C1 segment of cervical spinal cord (tissue), 14 donors: ENCODE measurements at places on chromosomes 3 and 15.

DNA sequence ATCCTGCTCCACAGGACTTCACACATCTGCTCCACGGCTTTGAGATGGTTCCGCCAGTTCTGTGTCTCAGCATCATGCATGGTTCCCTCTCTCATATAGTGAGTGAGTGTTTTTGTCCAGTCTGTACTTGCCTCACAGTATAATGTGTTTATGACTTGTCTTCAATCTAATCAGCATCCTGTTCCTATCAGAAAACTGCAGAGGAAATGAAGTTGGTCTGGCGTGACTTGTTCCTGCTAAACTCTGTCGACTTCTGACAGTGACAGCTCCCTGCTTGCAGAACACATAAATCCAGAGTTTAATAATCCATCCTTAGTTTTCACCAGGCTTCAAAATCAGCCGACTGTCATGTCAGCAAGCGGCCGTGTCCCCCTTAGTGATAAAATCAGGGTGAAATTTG, 222.3 kb downstream of the SLCO3A1 start:
- no peak for DNase-seq

DNA sequence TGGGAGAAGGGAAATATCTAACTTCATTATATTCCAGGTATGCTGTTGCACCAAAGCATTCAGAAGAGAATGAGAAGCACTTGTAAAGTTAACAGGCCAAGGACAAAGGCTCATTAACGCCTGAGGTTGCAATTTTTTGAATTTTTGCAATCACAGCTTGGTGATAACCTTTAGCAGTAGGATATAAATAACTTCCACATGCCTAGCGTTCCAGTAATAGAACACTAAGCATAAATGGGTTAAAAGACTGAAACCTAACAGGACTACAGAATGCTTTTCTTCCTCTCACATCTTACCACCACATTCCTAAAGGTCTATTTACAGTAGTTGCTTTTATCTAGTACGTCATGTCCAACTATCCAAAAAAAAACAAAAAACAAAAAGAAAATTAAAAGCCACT, 57.4 kb upstream of the IMPG2 start:
- no peak for DNase-seq

GRCh38 chr3:127009531-127009930, 26.6 kb downstream of the PLXNA1 start:
- DNase-seq, result no peak

GRCh38 chr3:183247011-183247589, 6.0 kb upstream of the B3GNT5 start:
- DNase-seq, result no peak

DNA sequence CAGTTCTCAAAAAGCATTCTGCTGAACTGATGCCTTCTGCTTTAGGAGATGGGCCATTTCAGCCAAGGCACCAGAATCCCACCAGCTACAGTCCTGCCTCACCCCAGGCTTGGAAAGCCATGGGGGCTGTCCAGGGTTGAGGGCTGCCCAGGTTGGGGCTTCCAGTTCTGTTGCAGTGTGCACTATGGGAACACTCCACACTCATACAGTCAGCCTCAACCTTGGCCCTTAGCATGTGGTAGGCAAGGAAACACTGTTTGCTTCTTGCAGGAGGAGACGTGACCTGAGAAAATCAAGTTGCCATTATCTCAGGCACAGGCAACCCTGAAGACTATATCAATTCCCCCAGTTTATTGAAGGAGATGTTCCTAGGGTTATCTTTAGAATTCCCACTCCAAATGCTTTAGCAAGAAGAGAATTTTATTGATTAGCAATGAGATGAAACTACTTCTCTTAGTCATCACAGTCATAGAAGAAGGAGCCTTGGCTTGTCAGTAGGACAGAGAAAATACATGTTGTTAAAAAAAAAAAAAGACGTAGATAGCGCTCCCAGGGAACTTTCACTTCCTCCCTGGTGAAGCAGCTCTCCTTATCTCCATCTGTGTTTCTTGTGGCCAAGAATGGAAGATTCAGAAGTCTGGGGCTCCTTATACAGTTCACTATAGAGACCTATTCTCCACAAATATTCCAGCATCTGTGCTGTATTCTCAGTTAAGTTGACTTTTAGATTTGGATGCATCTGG, 38.3 kb upstream of the IL12A start:
- DNase-seq, result no peak

DNA sequence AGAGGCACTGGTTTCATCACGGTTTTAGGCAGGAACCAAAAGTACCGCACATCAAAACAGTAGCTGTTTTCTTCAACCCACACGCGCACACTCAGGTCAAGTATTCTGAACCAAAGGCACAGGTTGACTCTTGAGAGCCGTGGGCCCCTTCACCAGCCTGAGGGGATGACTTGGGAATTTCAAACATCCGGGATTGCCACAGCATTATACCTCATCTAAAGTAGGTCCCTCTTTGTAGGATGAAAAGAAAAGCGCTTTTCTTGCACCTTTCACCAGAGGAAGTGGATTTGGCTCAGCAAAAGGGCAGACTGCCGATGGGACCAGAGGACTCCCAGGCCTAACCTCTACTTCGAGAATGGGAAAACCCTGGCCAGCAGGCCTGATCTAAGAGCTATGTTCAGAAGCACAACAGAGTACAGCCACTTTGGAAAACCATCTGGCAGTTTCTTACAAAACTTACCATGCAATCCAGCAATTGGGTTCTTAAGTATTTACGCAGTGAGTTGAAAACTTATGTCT, 88.2 kb upstream of the PROK2 start:
- DNase-seq, result no peak

- no peak for DNase-seq
Observed at GRCh38 chr3:111285694-111286093, 214.1 kb downstream of the NECTIN3 start.

DNA sequence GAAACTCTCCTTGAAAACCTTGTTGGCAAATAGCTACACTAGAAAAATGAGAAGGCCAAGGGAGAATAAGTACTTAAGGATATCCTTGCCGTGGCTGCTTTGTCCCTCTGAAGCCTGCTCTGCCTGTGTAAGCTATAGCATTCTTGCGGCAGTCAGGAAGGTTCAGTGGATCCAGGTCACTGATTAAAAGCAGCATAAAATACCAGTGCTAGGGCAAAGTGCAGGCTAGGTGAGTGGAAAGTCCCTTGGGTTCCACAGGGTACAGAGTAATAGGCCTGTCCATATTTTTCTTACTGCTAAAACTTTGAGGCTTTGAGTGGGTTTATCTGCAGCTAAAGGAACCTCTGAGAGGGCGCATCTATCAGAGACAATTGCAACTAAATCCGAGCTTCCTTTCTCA, 10.3 kb downstream of the CXCR6 start:
- DNase-seq, result no peak

GRCh38 chr15:58260205-58260724, 122.1 kb downstream of the AQP9 start:
- no peak for DNase-seq

- DNase-seq, result peak; percentile 20
Observed at GRCh38 chr15:64046421-64047153, at the start of gene DAPK2. DAPK2 (minus strand) TSS chr15:64046485; CDS start chr15:64040261, 6,224 bp downstream.

DNA sequence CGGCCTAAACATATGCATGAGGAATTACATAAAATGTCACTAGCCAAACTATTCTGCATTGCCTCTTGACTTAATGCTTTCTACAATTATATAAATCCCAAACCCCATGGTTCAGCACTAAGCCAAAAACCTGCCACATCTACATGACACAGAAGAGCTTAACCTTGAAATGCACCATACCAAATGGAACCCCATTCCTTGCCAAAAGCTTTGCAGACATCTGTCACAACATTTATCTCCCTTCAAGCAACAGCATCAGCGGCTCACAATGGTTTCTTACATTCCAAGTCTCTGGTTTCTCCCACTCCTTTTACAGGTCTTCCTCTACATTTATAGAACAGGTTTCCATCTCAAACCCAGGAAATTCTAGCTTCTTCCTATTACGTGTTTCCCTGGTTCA, 58.4 kb upstream of the GYG1 start:
- DNase-seq, result no peak

GRCh38 chr3:41674449-41674848, 287.5 kb downstream of the ULK4 start:
- DNase-seq, result no peak

DNA sequence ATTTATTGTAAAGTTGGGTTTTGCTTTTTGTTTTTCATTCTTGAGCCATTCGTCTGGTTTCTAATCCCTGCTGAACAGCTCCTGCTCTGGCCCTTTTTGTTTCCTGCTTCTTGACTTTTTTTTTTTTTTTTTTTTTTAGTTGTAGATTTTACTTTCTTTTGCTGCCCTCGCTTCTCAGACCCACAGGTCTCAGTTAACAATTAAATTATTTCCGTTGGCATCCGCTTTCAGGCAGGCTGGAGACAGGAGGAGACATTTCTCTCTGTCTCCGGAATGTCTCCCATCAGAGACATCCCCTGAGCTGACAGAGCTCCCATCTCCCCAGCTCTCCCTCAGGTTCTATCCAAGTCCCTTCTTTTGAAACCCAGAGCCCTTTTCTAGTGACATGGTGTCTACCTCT, 68.6 kb downstream of the SLC6A6 start:
- DNase-seq, result no peak

DNA sequence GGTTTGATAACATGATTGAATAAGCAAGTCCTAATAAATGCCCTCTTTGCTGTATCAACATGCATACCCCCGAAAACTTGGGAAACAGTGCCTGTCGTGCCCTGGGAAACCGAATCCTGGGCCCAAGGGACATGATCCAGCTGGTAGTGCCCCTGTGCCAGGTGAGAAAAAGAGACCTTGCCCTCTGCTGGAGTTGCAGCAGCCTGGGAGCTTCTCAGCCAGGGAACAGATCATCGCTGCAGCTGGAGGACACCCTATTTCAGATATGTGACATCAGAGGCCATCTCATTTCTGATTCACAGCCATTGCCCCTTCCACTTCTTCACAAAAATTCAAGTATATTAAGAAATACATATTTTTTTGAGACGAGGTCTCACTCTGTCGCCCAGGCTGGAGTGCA, 32.3 kb downstream of the STOML1 start:
- no peak for DNase-seq

GRCh38 chr3:160472344-160472743, 22.8 kb upstream of the TRIM59 start:
- no peak for DNase-seq

DNA sequence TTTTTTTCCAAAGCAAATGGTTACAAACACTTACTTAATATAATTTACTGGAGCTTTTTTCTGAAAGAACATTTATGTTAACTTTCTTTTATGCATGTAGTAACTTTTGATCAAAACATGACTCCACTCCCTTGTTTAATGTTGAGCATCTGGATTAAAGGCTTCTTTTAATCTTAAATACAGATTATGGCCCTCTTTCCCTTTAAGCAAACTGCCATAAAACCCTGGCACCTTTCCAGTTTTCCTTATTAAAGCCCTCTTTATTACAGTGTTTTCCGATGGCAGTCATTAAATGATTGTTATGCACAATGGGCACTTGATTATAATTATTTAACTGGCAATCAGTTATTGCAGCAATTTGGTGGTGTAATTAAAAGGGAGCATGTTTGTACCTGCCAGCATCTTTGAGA, 167.0 kb downstream of the VGLL4 start:
- no peak for DNase-seq

- DNase-seq, result no peak
Observed at GRCh38 chr3:13822042-13822441, 57.8 kb downstream of the WNT7A start.

GRCh38 chr3:177307391-177307790, 110.1 kb upstream of the TBL1XR1 start:
- DNase-seq, result no peak

GRCh38 chr3:88535563-88535962, 385.8 kb downstream of the C3orf38 start:
- no peak for DNase-seq

GRCh38 chr15:69557707-69558409, 105.2 kb downstream of the RPLP1 start:
- no peak for DNase-seq

GRCh38 chr3:58722561-58722960, 56.0 kb upstream of the FAM3D start:
- no peak for DNase-seq

GRCh38 chr3:123353850-123354233, 95.0 kb downstream of the ADCY5 start:
- no peak for DNase-seq

- DNase-seq, result no peak
Observed at GRCh38 chr3:87732294-87732693, 326.5 kb downstream of the CGGBP1 start.

DNA sequence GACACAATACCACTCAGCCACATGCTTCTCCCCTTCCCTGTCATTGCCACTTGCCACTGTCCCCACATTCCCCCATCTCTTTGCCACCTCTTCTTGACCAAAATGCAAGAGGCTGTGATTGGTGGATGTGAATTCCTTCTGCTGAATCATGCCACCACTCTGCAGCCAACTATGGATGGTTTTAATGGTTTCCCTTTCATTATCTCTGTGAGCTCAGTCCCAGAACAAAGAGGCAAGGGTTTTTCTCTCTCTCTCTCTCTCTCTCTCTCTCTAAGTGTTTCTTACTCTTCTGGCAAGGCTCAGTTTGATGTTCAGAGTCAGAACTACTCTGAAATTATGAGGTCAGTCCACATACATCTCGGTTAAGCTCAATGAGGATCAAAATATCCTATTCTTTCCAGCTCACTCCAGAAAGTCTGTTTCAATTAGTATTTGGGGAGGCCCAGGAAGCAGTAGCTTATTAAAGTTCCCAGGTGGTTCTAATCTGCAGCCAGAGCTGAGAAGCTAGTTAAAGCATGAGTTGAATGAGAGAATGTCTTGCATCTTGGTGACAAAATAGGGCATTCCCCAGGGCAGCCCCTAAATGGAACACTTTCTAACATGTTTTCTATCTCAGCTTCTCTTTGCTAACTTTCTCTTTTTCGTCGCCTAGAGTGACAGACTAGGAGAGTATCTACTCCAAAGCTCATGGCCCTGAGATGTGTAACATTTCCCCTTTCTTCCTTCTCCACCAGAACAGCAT, 8.5 kb upstream of the ILDR1 start:
- no peak for DNase-seq

GRCh38 chr15:39918688-39919385, 1.2 kb downstream of the GPR176 start:
- DNase-seq, result no peak

GRCh38 chr3:65855370-65856100, 183.2 kb downstream of the MAGI1 start:
- DNase-seq, result no peak

DNA sequence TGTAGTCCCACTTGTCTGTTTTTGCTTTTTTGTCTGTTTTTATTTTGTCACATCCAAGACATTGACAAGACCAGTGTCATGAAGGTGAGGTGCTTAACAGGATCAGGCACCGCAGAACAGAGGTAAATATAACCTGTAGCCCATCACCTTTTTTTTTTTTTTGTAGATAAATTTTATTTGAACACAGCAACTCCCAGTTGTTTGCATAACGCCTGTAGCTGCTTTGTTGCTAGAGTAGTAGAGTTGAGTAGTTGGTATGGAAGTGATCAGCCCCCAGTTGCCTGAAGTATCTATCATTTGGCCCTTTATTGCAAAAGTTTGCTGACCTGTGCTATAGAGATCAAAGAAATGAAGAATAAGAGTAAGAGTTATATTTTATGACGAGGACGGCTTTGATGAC, 135.0 kb downstream of the TCF12 start:
- DNase-seq, result no peak

- DNase-seq, result no peak
Observed at GRCh38 chr15:50066666-50067065, 52.4 kb downstream of the ATP8B4 start.
